Caco-2 (cell line): ENCODE measurements at places on chromosomes 6 and 20.

- no peak for DNase-seq
Observed at GRCh38 chr20:835608-836045, 2.1 kb downstream of the FAM110A start.

GRCh38 chr6:83872386-83873118 is 13.1 kb downstream of the CYB5R4 start:
- no peak for DNase-seq

- DNase-seq, result peak; percentile 5
Observed at GRCh38 chr6:128174724-128175123, 273.9 kb upstream of the THEMIS start.

GRCh38 chr20:33261465-33261864 is 21.5 kb upstream of the BPIFB1 start:
- no peak for DNase-seq

- DNase-seq, result no peak
Observed at GRCh38 chr6:7178280-7178679, 70.5 kb downstream of the RREB1 start.

DNA sequence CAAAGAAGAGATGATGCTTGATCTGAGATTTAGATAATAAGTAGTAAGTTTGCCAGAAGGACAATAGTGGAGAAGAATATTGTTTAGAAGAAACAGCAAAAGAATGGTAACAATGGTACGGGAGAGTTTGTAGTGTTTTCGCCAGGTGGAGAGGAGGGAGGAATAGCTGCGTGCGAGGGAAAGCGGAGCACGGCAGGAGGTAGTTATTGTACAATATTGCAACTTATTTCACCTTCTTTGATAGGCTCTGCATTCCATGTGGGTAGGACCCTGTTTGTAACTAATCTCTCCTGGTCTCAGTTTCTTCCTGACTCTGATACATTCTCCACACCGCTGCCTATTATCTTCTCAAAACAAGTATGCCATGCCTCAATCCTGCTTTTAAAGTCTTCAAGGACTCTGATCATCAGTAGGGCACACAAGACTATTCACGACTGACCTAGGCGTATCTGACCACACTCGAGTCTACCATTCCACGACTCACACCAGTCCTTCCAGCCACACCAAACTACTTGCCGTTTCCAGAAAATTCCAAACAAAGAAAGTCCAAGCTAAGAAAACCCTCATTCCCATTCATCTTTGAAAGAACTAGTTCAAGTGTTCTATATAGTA is 1.1 kb downstream of the PPIL4 start:
- no peak for DNase-seq

- DNase-seq, result no peak
Observed at GRCh38 chr20:41349266-41349665, 8.6 kb downstream of the LPIN3 start.

GRCh38 chr6:40436685-40437604 is 150.2 kb downstream of the LRFN2 start:
- no peak for DNase-seq

DNA sequence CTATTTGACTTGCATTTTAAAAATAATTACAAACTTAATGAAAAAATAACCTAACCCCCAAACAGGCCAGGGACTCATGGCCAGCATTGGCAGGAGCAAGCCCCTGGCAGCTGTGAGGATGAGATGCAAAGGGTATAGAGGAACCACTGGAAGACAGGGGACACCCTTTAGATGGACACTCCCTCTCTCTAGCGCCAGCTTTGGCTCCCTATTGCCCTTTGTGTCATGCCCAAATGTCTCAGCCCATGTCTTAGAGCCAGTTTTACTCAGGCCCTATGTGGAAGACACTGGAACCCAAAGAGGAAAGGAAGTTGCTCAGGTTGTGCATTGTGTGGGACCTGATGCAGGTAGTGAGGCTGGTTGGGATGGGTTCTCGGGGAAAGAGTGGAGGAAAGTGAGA is 34.9 kb upstream of the RSPO4 start:
- DNase-seq, result no peak

- DNase-seq, result no peak
Observed at GRCh38 chr6:56890066-56890465, 64.8 kb upstream of the BEND6 start.

DNA sequence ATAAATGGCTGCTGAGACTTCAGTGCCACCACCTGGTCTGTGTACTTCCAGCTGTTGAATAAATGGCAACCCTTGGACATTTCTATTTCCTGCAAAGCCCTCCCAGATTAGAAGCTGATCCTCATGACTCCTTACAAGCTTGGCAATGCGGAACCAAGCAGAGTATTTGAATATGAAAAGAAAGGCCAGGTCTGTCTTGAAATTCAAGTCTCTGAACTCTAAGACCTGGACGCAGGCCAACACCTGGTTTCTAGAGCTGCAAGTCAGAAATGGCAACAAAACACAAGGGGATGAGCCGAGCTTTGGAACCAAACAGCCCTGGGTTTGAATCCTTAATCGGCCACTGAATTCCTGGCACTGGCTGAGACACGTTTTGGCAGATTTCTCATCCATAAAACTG is 353.4 kb downstream of the PTPRT start:
- DNase-seq, result no peak

DNA sequence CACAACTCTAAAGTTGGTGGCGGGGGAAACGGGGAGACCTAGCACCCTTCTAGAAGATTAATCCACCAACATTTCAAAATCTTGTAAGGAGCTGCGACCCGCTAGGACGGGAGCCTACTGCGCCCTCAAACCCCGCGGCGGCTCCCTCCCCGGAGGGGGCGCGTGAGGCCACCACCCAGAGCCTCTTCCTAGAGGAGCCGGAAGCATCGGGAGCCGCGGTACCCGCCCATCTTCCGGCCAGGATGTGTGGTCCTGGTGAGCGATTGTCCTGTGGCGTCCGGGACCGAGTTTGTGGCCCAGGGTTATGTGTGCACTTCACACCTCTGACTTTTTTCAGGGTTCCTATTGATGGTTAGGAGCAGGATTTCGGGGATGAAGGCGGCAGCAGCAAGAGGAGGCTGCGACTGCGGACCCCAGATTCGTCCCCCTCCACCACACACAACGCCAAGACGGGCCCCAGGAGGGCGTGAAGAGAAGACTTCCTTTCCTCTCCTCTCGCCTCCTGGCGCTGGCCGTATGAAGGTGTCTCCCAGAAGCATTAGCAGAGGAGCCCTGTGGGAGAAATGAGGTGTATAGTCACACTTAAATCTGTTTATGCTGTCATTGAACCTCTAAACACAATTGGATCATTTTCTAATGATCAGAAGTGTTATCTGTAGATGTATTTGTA is 10.7 kb downstream of the ZNF165 start:
- no peak for DNase-seq

- no peak for DNase-seq
Observed at GRCh38 chr20:39019805-39020325, 57.7 kb downstream of the DHX35 start.

- DNase-seq, result no peak
Observed at GRCh38 chr6:74805916-74806696, 399.7 kb downstream of the COL12A1 start.

GRCh38 chr6:10384610-10385523 is 30.0 kb downstream of the TFAP2A start:
- DNase-seq, result no peak

DNA sequence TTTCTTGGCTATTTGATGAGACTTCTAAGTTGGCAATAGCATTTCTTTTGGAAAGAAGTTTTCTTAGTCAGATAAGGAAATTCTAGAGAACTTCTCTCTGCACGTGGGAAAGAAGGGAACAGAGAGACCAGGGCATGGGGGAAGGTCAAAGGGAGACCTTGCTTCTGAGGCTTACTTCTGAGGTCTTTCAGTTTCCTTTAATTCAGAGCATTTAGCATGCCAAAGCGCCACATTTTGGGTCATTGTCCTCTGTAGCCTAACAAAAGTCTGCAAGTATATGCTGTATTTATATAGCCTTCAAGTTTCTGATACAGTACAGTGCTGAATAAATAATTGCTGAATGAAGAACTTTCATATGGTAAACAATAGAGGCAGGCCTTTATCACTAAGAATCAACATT is 95.6 kb downstream of the SAMD3 start:
- no peak for DNase-seq

DNA sequence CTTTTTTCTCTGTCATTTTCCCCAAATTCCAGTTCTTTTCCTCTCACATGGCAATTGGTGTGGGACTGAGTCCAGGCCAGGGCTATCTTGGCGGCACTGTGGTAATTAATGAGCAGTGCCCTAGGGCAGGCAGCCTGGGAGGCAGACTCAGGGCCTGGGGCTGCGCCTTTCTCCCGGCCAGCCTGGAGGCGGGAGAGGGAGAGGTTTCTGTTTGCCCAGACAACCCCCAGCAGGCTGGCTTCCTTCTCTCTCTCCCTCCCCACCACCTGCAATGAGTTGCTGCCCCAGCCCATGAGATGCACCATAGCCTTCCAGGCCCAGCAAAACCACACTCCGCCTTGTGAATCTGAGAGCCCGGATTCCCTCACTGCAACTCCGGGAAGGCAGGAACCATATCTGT is 15.1 kb upstream of the CCDC167 start:
- DNase-seq, result peak; percentile 19

DNA sequence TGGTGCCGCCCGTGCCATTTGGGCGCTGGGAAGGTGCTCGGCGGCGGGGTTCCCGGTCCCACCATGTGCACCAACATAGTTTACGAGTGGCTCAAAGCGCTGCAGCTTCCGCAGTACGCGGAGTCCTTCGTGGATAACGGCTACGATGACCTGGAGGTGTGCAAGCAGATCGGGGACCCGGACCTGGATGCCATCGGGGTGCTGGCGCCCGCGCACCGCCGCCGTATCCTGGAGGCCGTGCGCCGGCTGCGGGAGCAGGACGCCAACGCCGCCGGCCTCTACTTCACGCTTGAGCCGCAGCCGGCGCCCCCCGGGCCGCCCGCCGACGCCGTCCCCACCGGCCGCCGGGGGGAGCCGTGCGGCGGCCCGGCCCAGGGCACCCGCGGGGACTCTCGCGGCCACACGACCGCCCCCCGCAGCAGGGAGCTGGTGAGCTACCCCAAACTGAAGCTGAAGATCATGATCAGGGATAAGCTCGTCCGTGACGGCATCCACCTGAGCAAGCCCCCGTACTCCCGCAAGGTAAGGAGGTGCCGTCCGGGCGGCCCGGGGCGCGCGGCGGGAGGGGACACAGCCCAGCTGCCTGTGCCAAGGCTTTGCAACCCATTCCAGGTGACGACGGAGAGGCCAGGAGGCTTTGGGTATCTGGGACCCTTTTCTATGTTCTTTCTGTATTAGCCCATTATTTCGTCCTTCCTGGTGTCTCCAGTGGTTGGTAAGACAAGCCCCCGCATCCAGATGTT is 547 bp downstream of the SAMD5 start:
- DNase-seq, result peak; percentile 32
